ENCODE measurements at places on chromosomes 1 and 21.

GRCh38 chr1:228891272-228892034 is 156.2 kb downstream of the RHOU start:
- no peak for DNase-seq

DNA sequence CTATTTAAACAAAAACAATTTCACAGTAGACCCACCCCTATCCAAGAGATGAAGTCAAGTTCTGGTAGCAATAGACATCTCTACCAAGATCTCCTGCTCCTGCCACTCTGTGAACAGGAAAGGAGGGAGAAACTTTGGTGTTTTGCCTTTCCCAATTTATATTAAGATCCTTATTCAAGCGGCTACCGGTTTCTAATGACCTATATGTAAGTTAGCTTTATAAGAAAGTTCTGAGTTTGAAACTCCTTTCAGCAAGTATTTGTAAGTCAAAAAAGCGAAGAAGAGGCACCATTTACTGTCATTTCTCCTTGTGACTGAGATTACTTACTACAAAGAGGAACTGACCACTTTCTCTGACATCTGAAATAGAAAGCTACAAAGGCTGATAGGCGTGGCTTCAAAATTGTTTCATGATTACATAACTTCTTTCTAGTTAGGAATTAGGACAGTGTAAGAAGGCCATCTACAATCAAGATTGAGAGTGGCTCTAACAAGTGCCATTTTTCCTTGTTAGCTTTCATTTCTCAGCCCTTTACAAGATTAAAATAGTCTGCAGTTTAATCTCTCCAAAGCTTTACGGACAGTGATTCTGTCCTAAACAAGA is at the start of gene MNDA:
Gene MNDA (plus strand): TSS at position 448 of the 604 bp plus-strand sequence. CDS start 10,803 bp downstream, outside the sequence.
- DNase-seq = no peak

DNA sequence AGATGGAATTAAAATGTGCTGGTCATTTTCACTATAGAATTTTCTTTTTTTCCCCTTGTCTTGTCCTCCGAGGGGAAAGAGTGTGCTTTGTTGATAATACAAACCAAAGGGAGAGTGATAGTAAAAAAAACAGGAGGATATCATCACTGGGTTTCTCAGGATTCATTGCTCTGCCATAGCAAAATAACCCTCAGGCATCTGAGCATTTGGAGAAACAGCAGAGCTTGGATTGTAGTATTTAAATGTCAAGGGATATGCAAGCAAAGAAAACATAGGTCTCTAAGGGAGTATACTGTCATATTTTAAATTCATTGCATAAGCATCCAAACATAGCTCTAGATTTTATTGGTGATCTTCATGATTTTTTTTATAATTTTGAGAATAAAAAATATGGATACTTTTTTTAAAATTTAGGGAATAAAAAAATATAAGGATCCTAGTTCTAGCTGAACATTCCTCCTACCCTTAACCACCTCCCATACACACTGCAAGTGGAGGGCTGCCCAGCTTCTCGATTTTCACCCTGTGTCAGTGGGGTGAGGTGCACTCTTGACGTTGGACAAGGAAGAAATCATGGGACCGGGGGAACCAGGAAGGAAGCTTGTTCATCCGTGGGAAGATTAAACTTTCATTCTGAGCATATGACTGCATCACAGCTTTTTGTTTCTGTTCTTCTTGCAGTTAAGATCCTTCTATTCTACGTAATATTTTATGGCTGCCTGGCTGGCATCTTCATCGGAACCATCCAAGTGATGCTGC is 4.4 kb downstream of the ATP1B1 start:
- no peak for DNase-seq

DNA sequence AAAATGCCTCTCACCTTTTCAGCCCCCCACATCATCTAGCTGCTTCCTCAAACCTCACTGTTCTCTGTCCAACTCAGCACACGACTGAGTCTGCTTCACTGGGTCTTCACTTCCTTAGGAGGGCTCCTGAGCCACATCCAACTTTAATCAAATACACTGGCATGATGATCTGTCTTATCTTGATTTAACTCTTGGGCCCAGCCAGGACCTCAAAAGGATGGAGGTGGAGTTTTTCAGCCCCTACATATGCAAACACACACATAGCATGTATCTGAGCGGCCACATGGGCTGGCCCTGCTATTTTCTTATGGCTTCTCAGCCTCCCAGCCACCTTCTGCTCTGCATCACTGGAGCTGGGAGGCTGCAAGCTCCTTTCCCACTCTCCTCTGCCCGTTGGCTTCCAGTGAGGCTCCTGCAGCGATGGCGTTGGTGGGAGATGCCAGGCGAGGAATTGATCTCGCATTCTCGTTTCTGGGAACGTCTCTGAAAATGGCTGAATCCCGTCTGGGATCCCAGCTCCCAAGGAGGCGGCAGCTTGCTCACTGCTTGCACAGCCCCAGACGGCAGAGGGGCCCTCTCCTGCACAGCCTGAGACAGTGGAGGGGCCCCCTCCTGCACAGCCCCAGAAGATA is 1.8 kb upstream of the PRXL2B start:
- DNase-seq = no peak

DNA sequence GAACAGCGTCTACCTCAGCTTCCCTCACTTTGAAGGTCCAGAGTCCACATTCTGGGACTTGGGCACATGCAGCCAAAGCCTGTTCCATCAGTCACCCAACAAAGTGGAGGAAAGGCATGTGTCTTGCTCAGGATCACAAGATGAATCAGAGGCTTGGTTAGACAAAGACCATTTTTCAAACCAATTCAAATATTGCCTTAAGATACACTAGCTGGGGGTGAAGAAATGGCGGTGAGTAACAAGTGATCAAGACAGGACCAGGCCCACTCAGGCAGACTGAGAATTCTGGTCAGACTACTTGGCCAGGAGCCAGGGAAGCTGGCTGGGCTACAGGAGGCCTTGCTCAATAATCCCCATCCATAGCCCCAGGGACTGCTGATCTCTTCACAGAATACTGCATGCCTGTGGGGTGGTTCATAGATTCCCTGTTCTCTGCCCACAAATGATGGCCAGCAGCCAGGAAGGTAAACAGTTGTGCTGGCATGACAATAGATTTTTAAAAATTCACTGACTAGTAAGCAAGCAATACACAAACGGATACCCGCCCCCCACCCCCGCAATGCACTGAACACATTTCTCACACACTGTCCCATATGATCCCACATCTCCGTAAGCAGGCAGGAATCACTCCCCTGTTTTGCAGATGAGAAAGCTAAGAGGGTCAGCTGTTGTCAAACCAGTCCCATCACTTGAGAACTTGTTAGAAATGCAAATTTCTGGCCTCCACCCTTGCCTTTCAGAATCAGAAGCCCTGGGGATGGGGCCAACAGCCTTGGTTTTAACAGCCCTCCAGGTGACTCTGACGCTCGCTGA is 27.2 kb downstream of the ERI3 start:
- no peak for DNase-seq

DNA sequence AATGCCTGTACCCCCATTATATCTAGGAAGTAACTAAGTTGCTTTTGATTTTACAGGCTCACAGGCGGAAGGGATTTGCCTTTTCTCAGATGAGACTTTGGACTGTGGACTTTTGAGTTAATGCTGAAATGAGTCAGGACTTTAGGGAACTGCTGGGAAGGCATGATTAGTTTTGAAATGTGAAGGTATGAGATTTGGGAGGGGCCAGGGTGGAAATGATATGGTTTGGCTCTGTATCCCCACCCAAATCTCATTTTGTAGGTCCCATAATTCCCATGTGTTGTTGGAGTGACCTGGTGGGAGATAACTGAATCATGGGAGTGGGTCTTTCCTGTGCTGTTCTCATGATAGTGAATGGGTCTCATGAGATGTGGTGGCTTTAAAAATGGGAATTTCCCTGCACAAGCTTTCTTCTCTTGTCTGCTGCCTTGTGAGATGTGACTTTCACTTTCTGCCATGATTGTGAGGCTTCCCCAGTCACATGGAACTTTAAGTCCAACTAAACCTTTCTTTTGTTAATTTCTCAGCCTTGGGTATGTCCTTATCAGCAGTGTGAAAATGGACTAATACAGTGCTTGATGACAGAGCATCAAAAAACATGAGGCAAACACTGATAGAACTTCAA is 1119.5 kb downstream of the PLA2G4A start:
- DNase-seq = no peak

DNA sequence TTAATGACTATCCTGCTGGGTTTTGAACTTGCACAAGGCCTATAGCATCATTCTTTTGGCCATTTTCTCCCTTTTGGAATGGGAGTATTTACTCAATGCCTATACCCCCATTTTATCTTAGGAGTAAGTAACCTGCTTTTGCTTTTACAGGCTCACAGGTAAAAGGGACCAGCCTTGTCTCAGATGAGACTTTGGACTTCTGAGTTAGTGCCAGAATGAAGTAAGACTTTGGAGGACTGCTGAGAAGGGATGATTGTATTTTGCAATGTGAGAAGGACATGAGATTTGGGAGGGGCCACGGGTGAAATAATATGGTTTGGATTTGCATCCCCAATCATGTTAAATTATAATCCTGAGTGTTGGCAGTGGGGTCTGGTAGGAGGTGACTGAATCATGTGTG is 212.7 kb downstream of the FAF1 start:
- no peak for DNase-seq

DNA sequence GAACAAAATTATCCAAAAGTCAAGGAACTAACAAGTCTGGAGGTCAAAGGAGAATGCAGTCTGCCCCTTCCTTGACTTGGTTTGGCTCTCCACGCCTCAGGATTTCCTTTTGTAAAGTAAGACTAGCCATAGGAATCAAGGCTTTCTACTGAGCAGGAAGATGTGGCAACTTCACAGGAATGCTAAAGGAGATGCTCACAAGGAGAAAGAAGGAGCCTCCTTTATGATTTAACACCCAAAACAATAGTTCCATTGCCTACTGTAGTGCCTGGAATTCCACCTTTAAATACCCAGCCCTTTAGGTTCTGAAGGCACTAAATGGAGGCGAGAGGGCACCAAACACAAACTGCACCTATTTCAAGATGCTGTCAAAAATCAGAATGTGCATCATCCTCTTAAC is 176.3 kb upstream of the NFIA start:
- DNase-seq = no peak
